A172 (cell line): ENCODE measurements at places on chromosomes 1 and 21. TPM values are rescaled to one million over a fixed set of nuclear protein-coding genes. Genes with fewer than 3 reads are reported as not detected.

GRCh38 chr1:185500001-185500626, 183.1 kb upstream of the IVNS1ABP start:
- DNase-seq = peak; percentile 81

DNA sequence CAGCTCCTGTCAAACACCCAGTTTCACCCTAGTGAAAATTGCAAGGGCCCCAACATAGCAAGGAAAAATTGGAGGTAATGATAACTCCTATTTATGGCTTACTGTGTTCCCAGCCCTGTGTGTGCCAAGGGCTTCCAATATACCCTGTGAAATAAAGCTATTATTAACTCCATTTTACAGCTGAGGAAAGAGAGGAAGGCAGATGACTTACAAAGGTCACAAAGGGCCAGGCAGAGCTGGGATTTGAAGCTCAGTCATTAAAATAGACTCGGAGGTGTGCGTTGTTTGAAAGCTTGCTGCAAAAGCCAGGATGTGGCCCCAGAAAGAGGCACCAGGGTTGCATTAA, 20.2 kb upstream of the SDC3 start:
- no peak for DNase-seq

DNA sequence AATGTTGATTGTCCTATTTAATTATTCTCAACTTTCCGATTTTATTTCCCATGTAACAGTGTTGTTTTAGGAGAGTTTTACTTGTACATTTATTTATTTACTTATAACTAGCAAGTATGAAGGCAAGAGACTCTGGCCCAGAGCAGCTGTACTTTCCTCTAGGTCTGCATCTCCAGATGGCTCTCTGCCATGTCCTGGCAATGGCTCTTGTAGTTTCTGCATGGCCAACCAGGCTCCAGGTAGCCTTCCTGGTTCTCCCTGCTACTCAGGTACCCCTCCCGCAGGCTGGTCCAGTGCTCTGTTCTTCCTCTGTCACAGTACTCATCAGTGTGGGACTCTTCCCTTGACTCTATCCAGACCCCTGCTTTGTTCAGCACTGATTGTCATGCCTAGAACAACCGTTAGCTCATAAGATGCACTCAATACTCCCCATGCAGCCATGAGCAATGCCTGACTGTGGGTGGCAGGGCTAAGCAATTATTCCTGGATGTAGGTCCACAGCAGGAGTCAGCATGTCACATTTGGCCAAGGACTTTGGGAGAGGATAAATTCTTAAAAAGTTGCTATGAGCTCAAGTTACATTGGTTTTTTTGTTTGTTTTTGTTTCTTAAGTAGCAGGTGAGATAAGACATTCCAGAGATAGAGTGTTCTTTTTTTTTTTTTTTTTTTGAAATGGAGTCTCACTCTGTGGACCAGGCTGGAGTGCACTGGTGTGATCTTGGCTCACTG, 10.9 kb upstream of the IL20 start:
- peak; percentile 66 for DNase-seq

- DNase-seq = no peak
These were observed 22.5 kb upstream of the RHBDL2 start for GRCh38 chr1:38964140-38964548.

DNA sequence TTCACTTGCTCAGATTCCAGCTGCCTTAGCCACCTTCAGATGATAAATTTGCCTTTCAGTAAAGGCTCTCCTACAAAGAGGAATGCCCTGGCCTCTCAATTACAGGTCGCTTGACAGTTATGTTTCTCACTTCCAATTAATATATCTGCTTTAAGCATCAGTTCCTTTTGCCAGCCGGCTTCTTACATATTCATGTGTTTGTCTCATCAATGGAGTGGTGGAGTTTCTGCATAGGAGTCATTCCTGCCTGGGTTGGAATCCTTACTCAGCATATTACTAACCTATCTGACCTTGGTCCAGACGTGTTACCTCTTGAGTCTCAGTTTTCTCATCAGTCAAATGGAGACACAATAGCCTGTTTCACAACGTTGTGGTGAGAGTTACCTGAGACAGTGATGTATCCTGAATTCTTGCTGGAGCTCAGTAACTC, 9.4 kb upstream of the SESN2 start:
- no peak for DNase-seq

DNA sequence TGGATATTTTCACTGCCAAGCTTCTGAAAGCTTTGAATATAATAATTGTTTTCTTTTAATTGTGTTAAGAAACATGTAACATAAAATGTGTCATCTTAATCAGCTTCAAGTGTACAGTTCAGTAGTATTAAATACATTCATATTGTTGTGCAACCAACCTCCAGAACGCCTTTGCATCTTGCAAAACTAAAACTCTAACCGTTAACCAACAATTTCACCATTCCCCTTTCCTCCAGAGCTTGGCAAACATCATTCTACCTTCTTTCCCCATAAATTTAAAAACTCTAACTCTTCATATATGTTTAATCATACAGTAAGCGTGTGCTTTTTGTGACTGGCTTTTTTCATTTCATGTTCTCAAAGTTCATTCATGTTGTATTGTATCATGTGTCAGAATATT, 2.1 kb downstream of the MNDA start:
- DNase-seq = no peak

- peak; percentile 23 for DNase-seq
These were observed 35.9 kb downstream of the KCNA2 start for GRCh38 chr1:110570307-110570706.

DNA sequence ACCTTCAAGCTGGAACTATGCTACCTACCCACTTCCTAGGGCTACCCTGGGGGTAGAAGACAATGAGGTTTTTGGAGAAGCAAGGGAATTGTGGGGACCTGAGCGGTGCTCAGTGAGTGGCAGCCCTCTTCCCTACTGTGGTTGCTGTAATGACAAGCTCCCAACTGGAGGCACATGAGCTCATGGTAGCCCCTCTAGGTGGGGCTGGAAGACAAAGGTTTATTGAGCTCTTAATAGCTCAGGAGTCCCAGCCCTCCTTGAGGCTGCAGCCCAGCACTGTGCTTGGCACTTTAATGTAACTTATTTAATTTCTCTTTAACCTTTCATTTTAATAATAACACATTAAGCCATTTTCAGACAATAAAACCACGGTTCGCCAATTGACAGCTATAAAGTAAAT, 528.9 kb downstream of the OMA1 start:
- DNase-seq = no peak

- no peak for DNase-seq
These were observed at the start of gene TTLL10 for GRCh38 chr1:1173793-1174415. TSS of gene TTLL10 (plus strand) at chr1:1173880. CDS start at chr1:1179216, 5,336 bp downstream.

DNA sequence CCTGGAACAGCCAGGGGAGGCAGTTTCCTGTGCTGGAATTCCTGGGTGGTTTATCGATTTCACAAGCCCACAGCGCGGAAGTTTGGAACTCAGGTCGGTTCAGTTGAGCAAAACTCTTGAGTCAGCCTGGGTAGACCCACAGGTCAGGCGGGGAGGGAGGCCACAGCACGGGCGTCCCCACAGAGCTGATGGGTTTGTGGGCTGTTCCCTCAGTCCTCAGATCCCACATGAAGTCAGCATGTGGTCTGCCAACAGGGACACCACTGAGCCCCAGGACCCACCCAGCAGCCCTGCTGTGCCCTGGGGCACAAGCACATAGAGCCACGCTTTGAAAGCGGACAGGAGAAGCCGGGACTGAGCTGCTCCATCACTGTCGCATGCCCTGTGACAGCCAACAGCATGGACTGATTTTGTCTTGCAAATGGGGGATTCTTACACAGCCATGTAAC, 17.4 kb downstream of the BMP8A start:
- DNase-seq = peak; percentile 57

DNA sequence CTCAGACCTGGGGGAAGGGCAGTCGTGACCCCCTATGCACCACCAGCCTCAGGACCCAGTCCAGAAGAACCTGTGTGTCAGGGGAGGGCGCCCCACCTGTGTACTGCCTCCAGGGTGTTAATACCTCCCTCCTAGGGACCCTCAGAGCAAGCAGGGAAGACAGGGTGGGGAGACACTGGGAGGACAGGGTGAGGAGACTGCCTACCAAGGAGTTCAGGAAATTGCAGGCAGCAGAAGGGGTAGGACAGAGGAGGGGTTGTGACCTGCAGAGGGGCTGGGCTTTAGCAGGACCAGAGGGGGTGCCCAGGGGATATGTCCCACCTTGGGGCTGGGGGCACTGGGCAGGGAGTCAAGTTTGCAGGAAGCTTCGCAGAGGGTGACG, 5.2 kb downstream of the C21orf58 start:
- no peak for DNase-seq

DNA sequence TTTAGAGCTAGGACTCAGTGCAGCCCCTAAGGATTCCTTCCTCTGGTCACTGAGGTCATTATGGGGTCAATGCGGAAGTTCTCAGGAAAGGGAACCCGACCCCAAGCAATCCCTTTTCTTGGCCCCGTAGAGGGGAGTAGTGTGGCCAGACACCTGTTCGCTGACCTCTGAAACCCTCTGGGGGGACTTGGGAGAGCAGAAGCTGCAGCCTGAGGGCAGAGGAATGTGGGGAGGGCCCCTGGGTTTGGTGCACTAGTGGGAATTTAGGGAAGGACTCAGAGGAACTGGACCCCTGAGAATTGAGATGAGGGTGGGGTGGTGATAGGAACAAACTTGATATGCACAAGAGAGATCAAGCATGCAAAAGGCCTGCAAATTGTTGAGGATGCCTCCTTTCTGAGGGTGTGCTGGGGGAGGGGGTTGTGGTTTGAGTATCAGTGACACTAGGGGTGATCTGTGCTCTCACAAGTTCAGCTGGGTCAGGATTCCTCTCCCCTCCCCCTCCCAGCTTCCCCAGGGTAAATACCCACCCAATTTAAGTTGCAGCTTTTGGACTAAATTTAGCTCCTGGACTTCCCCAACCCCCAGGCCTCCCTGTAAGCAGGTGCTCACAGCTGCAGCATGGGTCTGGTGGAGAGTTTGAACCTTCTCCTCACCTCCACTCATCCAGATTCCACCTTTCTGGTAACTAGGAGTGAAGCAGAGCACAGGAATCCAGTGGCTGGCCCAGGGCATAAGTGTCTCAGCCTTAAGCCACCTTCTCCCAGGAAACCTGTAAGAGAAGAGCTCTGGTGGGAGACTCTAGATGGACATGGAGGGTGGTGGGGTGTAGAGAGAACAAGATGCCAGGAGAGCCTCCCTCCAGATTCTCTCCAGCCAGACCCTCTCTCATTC, 13.5 kb downstream of the ADAMTSL4 start:
- no peak for DNase-seq

DNA sequence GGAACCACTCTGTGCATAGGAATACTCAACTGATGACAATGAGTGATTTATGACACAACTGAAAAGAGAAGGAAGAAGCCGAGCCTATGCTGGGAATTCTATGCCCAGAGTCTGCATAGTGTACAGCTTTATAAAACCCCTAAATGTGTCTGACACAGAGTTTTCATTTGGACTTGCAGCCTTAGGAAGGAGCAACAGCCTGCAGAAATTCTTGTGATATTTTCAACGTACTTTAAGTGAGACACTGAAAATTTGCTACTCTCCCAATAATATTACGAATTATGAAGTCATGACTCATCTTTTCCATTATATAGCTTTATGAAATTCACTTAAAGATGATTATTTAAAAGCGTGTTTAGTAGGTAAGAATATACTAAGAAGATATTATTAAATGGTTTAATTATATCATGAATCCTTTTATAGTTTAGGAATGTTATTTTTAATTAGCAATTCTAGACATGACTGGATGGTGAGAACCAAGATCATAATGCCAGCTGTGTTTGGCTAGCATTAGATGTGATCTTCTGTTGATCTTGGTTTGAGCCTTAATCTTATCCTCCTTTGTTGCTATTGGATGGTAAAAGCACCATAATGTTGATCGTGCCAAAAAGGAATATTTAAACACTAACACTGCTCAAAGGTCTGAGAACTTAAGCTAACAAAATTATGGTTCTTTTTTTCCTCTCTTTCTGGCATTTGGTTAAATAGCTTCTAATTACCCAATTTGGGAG, 785.1 kb upstream of the ADGRL4 start:
- DNase-seq = no peak

DNA sequence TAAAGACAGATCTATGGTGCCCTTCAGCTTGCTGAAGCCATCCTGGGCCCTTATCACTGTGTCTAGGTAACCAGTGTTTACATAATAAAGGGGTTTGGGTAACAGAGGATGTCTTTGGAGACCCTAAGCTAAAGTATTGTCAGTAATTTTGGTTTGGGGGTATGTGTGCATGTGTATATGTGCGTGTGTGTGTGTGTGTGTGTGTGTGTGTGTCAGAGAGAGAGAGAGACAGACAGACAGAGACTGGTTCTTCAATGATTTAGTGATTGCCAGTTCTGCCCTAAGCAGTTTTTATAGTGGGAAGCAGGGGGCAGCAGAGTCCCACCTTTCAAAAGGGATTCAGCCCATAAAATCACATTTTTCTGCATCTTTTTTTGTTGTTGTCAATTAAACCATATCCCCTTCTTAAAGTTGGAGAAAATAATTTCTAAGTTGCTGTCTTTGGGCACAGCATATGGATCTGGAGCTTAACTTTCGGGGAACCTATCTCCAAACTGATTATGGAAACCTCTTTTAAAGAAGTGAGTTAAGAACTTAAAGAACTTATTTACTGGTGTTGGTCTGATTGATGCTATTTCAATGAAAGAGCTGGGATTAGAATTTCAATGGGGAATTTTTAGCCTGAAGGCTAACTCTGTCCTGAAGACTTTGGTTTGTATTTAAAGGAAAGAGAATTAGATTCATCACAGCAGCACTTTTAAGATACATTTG, 51.1 kb downstream of the ZNF326 start:
- peak; percentile 0 for DNase-seq

DNA sequence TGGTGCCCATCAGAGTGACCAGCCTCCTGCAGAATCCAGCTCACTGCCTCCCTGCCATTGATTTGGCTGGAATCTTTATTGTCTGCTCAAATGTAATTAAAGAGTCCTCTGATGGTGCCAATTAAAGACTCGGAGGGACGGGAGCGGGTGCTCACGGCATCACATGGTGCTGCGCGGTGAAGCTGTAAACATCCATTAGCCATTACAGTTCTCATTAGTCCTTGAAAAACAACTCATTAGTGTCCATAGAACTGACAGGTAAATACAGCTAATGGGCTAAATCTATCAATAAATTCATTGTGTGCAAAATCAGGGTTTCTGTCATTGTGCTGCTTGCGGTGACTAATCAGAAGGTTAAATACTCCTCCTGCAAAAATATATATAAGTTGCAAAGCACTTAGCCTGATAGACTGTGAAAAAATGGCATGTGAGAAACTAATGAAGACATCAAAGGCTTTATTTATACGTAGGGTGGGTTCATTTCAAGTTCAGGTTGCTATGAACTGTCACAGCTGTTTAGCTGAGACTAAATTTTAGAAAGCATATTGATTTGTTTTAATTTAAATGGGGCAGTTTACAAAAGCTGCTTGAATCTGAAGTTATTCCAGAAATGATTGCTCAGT, 289.8 kb upstream of the POU3F1 start:
- no peak for DNase-seq

Gene NBPF20
- 0.93 and 2.3 TPM in 2 replicates for total RNA-seq

Gene RGS7
- 12.4 and 16.5 TPM in 2 replicates for total RNA-seq

Gene CELA3A
- not detected in 2 replicates for total RNA-seq

Gene ZNHIT6
- total RNA-seq = 7.3 and 7.7 TPM in 2 replicates

Gene B3GALT5
- total RNA-seq = 0.14 and 0.48 TPM in 2 replicates

Gene KLF17
- total RNA-seq = not detected in 2 replicates

Gene S100A2
- total RNA-seq = 41.3 and 63.0 TPM in 2 replicates

Gene ITLN2
- total RNA-seq = not detected in 2 replicates

Gene MINDY1
- 9.3 and 10.6 TPM in 2 replicates for total RNA-seq

Gene C1QA
- total RNA-seq = not detected in 2 replicates

Gene SHISAL2A
- total RNA-seq = not detected in 2 replicates
